ENCODE measurements at places on chromosomes 1 and 21.

DNA sequence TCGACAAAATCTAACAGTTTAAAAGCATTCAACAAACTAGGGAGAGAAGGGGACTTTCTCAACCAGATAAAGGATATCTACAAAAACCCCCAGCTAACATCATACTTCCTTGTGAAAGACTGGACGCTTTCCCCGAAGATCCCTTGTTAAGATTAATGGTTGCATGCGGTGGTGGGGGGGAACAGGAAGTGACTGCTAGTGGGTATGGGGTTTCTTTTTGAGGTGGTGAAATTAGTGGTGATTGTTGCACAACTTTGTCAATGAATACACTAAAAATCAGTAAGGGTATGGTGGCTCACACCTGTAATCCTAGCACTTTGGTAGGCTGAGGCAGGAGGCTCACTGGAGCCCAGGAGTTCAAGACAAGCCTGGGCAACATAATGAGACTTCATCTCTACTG lies 26.9 kb upstream of the EYA3 start:
- peak overlapping the region; percentile 74 for H3K27ac ChIP-seq
- H3K36me3 ChIP-seq, result no peaks in the 10 kb centered on the region
- peak; percentile 46 for DNase-seq
- peaks cover 25% of the 10 kb centered on the region for H3K4me1 ChIP-seq
- no peak overlapping the region for H3K4me3 ChIP-seq

- H3K27me3 ChIP-seq, result no peaks in the 10 kb centered on the region
- H3K36me3 ChIP-seq, result no peaks in the 10 kb centered on the region
- no peak overlapping the region for H3K27ac ChIP-seq
Measured at GRCh38 chr1:69163241-69163640, 404.5 kb upstream of the LRRC7 start.

DNA sequence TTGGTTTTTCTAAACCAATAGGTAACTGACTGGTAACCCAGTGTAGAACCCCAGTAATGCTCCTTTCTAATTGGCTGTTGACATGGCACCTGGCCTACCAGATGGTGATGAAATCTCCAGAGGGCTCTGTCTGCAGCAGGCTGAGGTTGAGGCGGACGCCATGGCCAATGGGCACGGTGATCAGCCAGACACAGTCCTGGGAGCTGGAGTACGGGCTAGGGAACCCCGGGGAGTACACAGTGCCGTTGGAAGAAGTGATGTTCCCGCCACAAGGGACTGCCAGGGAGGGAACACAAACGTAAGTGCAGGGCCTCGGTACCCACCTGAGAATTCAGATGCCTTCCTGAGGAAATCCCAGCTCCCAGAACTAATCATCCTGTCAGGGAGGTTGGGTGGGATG lies 129.8 kb downstream of the ZSCAN20 start:
- no peaks in the 10 kb centered on the region for H3K36me3 ChIP-seq
- DNase-seq, result no peak
- H3K27ac ChIP-seq, result no peak overlapping the region
- no peak overlapping the region for H3K4me3 ChIP-seq
- no peaks in the 10 kb centered on the region for H3K4me1 ChIP-seq

DNA sequence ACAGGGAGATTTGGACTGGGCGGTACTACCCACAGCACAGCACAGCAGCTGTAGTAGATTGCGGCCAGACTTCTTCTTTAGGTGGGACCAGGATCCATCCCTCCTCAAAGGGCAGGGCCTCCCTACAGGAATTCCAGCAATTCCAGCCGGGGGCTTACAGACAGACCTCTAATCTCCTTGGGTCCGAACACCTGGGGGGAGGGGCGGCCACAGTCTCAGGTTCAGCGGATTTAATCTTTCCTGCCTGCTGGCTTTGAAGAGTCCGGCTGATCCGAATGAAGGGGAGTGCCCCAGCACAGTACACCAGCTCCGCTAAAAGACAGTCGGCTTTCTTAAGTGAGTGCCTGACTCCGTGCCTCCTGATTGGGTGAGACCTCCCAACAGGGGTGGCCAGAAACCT lies 1708.5 kb downstream of the BRINP3 start:
- DNase-seq, result no peak

GRCh38 chr1:67429528-67430357 lies 459 bp downstream of the SERBP1 start:
- no peaks in the 10 kb centered on the region for H3K27me3 ChIP-seq
- peaks cover 52% of the 10 kb centered on the region for H3K4me1 ChIP-seq
- peak; percentile 75 for DNase-seq
- peak overlapping the region; percentile 99 for H3K27ac ChIP-seq

GRCh38 chr1:158685085-158685484 lies 1.4 kb downstream of the SPTA1 start:
- H3K36me3 ChIP-seq, result no peaks in the 10 kb centered on the region
- DNase-seq, result no peak
- H3K27ac ChIP-seq, result no peak overlapping the region
- peaks cover 3% of the 10 kb centered on the region for H3K4me1 ChIP-seq
- peaks cover 45% of the 10 kb centered on the region for H3K27me3 ChIP-seq

- no peaks in the 10 kb centered on the region for H3K27me3 ChIP-seq
- H3K4me1 ChIP-seq, result peaks cover 8% of the 10 kb centered on the region
- H3K4me3 ChIP-seq, result no peak overlapping the region
Measured at GRCh38 chr21:45655124-45655523, 11.6 kb downstream of the PCBP3 start.

GRCh38 chr1:8217809-8218208 lies 100.1 kb upstream of the SLC45A1 start:
- H3K4me1 ChIP-seq, result peaks cover 8% of the 10 kb centered on the region
- no peaks in the 10 kb centered on the region for H3K36me3 ChIP-seq
- peak overlapping the region; percentile 57 for H3K4me3 ChIP-seq
- DNase-seq, result no peak
- peaks cover 51% of the 10 kb centered on the region for H3K27me3 ChIP-seq
- no peak overlapping the region for H3K27ac ChIP-seq

- no peaks in the 10 kb centered on the region for H3K36me3 ChIP-seq
- H3K4me3 ChIP-seq, result no peak overlapping the region
- no peaks in the 10 kb centered on the region for H3K27me3 ChIP-seq
- H3K4me1 ChIP-seq, result no peaks in the 10 kb centered on the region
- DNase-seq, result no peak
Measured at GRCh38 chr1:216140730-216141524, 282.3 kb downstream of the USH2A start.

GRCh38 chr1:33272930-33273329 lies 16.6 kb downstream of the ZNF362 start:
- peak overlapping the region; percentile 72 for H3K27ac ChIP-seq
- peaks cover 10% of the 10 kb centered on the region for H3K36me3 ChIP-seq

- DNase-seq, result no peak
- no peak overlapping the region for H3K4me3 ChIP-seq
- no peaks in the 10 kb centered on the region for H3K4me1 ChIP-seq
- H3K27me3 ChIP-seq, result peaks cover 24% of the 10 kb centered on the region
- H3K27ac ChIP-seq, result no peak overlapping the region
Measured at GRCh38 chr1:11622398-11622797, 31.8 kb downstream of the FBXO2 start.

- H3K4me1 ChIP-seq, result no peaks in the 10 kb centered on the region
- peaks cover 46% of the 10 kb centered on the region for H3K36me3 ChIP-seq
- no peaks in the 10 kb centered on the region for H3K27me3 ChIP-seq
- DNase-seq, result no peak
- H3K27ac ChIP-seq, result peak overlapping the region; percentile 19
Measured at GRCh38 chr1:168004531-168004930, 67.7 kb upstream of the MPC2 start.

DNA sequence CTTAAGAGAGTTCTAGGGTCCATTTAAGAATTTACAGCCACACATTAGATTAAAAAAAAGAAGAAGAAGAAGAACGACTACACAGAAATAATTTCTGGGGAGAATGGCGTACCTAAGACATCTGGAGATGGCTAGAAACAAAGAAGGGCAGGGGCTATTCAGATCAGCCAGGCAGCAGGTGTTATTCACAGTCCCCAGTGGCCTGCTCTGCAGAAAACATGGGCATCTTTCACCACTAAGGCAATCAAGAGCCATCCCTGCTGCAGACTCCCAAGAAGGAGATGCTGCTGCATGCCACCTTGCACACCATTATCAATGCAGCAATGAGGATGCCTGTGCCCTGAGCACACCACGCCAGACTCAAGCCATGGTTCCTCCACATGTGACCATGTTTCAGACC lies 7.9 kb upstream of the FCRL2 start:
- H3K4me1 ChIP-seq, result peaks cover 2% of the 10 kb centered on the region
- H3K27ac ChIP-seq, result no peak overlapping the region
- H3K27me3 ChIP-seq, result peaks cover 14% of the 10 kb centered on the region
- DNase-seq, result no peak

DNA sequence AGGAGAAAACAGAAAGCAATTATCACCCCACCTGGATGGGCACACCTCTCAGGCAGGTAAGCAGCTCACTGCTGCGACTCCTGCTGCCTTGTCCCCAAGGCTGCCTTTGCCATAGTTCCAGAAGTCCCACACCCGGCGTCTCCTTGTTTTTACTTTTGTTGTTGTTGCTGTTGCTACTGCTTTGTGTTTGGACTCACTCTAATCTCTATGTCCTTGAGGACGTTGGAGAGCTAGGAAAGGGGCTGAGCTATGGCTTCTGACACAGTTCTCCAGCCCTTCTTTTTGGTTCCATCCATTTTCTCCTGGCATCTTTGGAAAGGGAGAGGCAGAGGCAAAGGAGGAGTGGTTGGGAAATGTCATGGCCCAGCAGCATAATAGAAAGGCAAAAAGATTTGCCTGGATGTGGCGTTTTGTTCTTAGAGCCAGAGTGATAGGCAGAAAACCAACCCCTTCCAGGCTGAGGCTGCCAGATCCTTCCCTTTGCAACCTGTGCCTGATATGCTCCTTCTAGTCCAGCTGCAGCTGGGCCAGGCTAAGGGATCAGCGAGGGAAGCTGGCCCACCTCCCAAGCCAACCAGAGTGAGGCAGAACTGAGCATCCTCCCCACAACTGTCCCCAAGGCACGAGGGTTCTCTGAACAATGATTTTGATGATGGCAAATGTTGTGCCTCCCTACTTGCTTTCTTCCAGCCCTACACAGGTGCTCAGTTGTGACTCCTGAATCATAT lies 270.7 kb downstream of the ASTN1 start:
- no peaks in the 10 kb centered on the region for H3K36me3 ChIP-seq
- no peak overlapping the region for H3K4me3 ChIP-seq
- DNase-seq, result no peak
- no peak overlapping the region for H3K27ac ChIP-seq
- H3K27me3 ChIP-seq, result peaks cover 8% of the 10 kb centered on the region

GRCh38 chr1:86000601-86001000 lies 156.0 kb downstream of the COL24A1 start:
- H3K4me1 ChIP-seq, result no peaks in the 10 kb centered on the region
- no peaks in the 10 kb centered on the region for H3K27me3 ChIP-seq
- H3K4me3 ChIP-seq, result no peak overlapping the region
- no peak for DNase-seq
- no peak overlapping the region for H3K27ac ChIP-seq
